ENCODE measurements at places on chromosomes 1 and 21.

- no peaks in the 10 kb centered on the region for H3K36me3 ChIP-seq
- no peaks in the 10 kb centered on the region for H3K27me3 ChIP-seq
- DNase-seq, result no peak
- H3K4me3 ChIP-seq, result no peak overlapping the region
- no peaks in the 10 kb centered on the region for H3K4me1 ChIP-seq
These were observed 400.1 kb downstream of the NEGR1 start for GRCh38 chr1:71882226-71882625.

DNA sequence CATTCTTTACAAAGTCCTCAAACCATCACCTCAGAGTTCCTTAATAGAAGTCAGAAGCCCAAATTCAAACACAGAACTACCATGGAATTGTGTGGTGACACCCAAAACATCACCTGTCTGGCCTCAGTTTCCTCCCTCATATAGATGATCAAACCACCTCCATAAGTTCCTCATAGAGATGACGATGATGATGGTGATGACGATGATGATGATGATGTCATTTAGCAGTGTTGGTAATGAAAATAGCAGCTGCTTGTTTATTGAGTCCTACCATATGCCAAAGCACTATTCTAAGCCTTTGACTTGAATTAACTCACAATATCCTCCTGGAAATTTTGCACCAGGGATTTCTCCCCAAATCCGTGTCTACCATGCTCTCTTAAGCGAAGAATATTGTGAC, 139.9 kb downstream of the PROX1 start:
- H3K36me3 ChIP-seq, result no peaks in the 10 kb centered on the region
- no peaks in the 10 kb centered on the region for H3K27me3 ChIP-seq
- H3K27ac ChIP-seq, result no peak overlapping the region
- no peak overlapping the region for H3K4me3 ChIP-seq
- no peaks in the 10 kb centered on the region for H3K4me1 ChIP-seq

DNA sequence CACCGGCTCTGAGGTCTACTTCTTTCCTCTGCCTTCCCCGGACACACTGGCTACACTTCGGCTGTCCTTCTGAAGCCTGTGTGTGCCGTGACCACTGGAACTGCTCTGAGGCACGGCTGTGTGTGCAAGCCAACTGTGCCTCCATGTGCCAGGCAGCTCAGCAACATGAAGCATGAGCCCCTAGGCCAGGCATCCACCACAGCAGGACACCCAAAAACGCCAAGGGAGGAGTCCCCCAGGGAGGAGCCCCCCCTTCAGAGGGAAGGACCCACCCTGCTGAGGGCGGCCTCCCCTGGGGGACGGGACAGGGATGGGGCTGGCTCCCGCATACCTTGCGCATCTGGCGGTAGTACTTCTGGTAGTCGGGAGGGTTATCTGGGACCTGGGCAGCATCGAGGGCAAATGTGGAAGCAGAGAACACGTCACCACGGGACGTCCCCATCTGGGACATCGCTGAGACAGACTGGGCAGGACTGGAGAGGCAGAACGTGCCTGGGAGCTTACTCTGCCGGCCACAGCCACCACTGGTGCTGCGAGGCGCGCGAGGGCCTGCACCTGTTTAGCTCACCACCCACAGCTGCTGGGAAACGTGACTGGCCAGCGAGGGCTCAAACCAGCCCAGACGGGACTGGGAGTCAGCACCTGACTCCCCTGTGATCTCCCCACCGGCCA, 20.5 kb downstream of the LSS start:
- H3K4me1 ChIP-seq, result no peaks in the 10 kb centered on the region
- no peak overlapping the region for H3K4me3 ChIP-seq
- H3K36me3 ChIP-seq, result peaks cover 55% of the 10 kb centered on the region
- no peak overlapping the region for H3K27ac ChIP-seq
- no peak for DNase-seq

GRCh38 chr1:36924282-36924811, 110.0 kb downstream of the GRIK3 start:
- no peaks in the 10 kb centered on the region for H3K27me3 ChIP-seq
- peak; percentile 4 for DNase-seq
- H3K4me3 ChIP-seq, result no peak overlapping the region
- H3K36me3 ChIP-seq, result no peaks in the 10 kb centered on the region
- no peak overlapping the region for H3K27ac ChIP-seq

DNA sequence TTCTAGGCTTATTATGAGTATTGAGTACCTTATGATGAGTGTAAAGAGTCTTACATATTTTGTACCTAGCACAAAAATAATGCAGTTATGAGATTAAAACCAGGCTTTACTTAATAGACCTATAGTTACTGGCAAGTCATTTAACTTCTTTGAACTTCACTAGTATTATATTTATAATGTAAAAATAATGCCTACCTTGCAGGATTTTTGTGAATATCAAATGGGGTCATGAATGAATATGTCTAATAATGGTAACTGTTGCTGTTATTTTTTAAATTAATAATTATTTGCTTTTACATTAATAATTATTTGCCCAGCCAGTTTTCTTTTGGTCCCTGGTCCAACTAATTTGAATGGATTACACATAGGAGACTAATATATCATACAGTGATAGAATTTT, 242.5 kb downstream of the GPR52 start:
- no peaks in the 10 kb centered on the region for H3K36me3 ChIP-seq
- no peaks in the 10 kb centered on the region for H3K4me1 ChIP-seq
- no peaks in the 10 kb centered on the region for H3K27me3 ChIP-seq
- no peak for DNase-seq
- H3K4me3 ChIP-seq, result no peak overlapping the region
